ENCODE measurements at places on chromosomes 4 and X.

DNA sequence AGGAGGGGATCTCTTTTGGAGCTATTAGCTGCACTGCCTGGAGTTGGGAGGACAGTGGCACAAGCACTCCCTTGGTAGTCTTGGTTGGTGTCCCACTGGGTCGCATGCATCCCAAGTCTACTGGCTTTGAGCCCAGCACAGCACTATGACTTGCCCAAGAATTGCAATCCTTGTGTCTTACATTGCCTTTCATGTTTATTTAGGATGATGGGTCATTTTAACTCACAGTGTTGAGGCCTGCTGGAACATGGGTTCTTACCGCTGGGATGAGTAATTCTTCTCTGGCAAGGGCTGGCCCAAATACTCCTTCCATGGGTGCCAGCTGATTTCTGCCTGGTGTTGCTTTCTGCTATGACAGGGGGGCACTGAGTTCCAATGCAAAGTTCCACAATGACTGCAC, 185.5 kb downstream of the TEX13C start:
- DNase-seq: no peak

GRCh38 chrX:14032406-14032805, 2.7 kb upstream of the GEMIN8 start:
- peak; percentile 48 for DNase-seq

DNA sequence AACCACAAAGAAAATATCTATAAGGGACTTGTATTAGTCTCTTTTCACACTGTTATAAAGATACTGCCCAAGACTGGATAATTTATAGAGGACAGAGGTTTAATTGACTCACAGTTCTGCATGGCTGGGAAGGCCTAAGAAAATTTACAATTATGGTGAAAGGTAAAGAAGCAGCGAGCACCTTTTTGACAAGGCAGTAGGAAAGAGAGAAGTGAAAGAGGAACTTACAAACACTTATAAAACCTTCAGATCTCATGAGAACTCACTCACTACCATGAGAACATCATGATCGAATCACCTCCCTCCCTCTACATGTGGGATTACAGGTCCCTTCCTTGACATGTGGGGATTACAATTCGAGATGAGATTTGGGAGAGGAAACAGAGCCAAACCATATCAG, 856.0 kb downstream of the TRAM1L1 start:
- no peak for DNase-seq

GRCh38 chr4:122673252-122673651, 52.4 kb upstream of the IL21 start:
- no peak for DNase-seq

DNA sequence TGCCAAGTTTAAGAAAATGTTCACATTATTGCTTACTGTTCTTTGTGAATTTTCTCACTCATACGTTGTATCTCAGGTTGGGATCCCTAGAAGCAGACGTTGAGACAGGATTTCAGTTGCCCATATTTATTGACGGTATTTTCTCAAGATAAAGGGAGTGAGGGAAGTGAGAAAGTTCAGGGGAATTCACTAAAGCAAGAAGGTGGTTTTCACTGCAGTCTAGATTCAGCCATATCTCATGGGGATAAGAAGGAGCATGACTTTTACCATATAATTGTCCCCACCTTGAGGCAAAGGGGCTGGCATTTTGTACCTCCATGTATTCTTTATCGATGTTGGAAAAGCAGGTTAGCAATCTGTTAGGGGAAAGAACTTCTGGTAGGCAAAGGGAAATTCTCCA, 543.0 kb downstream of the CCSER1 start:
- no peak for DNase-seq

GRCh38 chr4:112847781-112848180, 201.7 kb upstream of the ANK2 start:
- no peak for DNase-seq

GRCh38 chr4:130238121-130238520, 1142.2 kb downstream of the C4orf33 start:
- DNase-seq: no peak

GRCh38 chrX:18548996-18549395, 122.9 kb downstream of the RS1 start:
- no peak for DNase-seq

- DNase-seq: no peak
These were observed 164.0 kb downstream of the SH3KBP1 start for GRCh38 chrX:19723427-19723826.

- no peak for DNase-seq
These were observed 306.1 kb upstream of the EMCN start for GRCh38 chr4:100823993-100824323.

DNA sequence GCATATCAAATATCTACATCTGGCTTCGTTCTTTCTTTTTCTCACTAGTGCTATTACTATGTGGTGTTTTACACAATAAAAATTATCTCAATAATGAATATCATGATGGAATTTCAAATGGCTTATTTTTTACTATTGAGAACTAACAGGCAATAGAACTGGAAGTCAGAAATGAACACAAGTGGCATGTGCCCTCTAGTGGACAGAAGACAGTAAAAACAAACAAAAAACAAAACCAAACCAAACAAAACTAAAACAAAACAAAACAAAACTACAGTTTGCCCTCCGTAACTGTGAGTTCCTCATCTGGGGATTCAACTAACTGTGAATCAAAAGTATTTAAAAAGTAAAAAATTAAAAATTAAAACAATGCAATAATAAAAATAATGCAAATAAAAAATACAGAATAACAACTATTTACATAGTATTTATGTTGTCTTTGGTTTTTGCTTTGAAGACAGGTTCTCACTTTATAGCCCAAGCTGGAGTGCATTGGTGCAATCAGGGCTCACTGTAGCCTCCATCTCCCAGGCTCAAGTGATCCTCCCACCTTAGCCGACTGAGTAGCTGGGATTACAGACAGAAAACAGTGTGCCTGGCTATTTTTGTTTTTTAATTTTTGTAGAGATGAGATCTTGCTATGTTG, 195.6 kb upstream of the TACR3 start:
- no peak for DNase-seq

- DNase-seq: no peak
These were observed 23.3 kb upstream of the CBLL2 start for GRCh38 chrX:22249371-22249770.

DNA sequence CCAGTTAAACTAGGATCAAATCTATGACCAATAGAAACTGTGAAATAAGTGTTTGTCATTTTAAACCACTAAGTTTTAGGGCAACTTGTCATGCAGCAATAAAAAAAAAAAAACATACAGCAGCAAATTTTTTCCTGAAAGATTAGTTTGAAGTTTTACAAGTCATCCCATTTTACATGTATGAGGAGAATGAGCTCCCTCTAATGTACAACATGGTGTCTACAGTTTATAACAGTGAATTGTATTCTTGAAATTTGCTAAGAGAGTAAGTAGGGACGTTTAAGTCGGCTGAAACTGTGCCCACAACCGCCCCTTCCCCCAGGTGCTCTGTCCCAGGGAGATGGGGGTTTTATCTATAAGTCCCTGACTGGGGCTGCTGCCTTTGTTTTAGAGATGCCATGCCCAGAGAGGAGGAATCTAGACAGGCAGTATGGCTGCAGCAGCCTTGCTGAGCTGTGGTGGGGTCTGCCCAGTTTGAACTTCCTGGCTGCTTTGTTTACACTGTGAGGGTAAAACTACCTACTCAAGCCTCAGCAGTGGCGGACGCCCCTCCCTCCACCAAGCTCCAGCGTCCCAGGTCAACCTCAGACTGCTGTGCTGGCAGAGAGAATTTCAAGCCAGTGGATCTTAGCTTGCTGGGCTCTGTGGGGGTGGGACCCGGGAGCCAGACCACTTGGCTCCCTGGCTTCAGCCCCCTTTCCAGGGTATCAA, 499.3 kb upstream of the CT83 start:
- no peak for DNase-seq

- no peak for DNase-seq
These were observed 6.4 kb downstream of the CXCL3 start for GRCh38 chr4:74032064-74032463.

GRCh38 chrX:115624916-115625315, 63.9 kb downstream of the PLS3 start:
- DNase-seq: no peak

DNA sequence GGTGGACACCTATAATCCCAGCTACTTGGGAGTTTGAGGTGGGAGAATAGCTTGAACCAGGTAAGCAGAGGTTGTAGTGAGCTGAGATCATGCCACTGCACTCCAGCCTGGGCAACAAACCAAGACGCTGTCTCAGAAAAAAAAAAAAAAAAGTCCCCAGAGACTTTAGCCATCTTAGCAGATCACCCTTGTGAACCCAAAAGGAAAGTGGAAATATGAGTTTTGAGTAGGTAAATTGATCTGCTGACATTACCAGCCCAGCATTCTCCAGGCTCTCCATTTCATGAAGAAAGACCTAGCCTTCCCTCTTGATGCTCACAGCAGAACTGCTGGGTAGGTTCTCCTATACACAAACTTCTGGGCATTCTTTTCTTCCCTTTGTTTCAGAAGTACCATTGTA, 24.5 kb upstream of the HNRNPD start:
- no peak for DNase-seq

GRCh38 chrX:470686-471085, 84.0 kb upstream of the PPP2R3B start:
- DNase-seq: no peak

DNA sequence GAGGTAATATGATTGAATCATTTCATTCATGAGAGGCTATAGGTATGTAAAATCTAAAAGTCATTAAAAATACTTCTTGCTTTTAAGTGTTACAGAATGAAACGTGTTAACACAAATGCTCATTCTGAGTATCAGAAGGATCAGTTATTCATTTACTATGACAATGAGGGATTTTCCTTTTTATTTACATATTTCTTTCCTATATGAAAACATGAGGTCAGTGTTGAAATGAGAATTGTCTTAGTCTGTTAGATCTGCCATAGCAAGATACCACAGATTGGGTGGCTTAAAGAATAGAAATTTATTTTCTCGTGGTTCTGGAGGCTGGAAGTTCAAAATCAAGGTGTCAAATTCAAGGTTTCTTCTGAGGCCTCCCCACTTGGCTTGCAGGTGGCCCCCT, 181.2 kb downstream of the ARHGAP10 start:
- DNase-seq: no peak

- no peak for DNase-seq
These were observed 40.3 kb downstream of the KLHL5 start for GRCh38 chr4:39102297-39102696.

DNA sequence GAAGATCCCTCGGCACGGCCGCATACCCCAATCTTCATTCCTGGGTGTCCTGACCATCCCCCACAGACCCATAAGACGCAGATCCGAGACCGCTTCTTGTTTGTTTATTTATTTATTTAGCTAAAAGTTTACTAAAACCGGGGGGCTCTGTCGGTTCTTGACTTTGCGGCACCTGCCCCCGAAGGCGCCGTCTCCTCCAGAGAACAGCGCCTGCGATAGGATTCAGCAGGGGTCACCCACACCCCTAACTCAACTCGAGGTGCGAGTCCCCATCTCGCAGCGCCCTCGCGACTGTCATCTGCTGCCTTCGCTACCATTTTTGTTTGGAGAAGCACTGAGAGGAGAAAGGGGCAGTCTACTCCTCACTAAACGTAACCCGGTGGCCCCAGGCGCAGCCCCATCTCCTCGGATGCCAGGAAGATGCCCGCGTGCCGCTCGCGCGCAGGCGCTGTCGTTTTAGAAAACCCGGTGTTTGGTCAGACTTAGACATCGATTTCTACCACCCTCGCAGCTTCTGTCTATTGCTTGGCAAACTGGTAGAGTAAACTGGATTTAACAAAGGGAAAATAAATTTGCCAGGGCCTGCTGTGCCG, 18.9 kb upstream of the GPR101 start:
- peak; percentile 24 for DNase-seq

GRCh38 chr4:1290165-1290977, 680 bp downstream of the MAEA start:
- DNase-seq: peak; percentile 23

DNA sequence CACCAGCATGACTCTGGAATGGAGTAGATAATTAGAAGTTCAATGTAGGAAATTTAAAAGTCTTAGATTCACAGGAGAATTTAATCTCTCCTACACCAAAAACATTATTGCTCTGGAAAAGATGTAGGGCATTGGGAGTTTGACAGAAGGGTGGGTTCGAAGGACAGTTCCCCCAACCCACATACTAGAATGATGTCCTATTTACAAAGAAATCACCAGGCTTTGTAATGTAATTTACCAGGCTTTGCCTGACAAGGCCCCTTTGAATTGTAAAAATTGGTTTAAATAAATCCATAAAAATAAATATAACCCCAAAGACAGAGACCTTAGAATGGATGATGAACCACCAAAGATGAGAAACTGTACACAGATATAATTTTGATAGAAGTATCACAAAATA, 399.2 kb upstream of the GRID2 start:
- no peak for DNase-seq

DNA sequence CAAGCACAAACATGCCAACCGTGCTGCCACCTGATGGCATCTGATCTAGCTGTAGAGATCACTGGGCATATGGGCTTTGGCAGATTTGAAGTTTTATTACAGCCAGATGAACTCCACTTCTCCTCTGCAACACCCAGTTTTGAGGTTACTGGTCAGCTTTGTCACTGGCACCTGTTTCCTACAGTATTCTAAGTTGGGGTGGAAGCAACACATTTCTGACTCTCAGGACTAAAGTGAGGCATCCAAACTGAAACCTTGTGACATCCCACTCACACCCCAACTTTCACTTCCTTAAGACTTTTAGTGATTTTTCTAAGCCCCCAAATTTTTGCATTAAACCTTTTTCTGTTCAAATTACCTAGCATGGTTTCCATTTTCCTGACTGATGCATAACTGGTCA, 115.1 kb upstream of the PCDH18 start:
- DNase-seq: no peak

- DNase-seq: no peak
These were observed 594.2 kb downstream of the STPG2 start for GRCh38 chr4:97548943-97549583.

GRCh38 chr4:2835978-2836377, 7.7 kb upstream of the ADD1 start:
- DNase-seq: no peak

GRCh38 chr4:81756973-81757372, 285.3 kb upstream of the RASGEF1B start:
- no peak for DNase-seq

DNA sequence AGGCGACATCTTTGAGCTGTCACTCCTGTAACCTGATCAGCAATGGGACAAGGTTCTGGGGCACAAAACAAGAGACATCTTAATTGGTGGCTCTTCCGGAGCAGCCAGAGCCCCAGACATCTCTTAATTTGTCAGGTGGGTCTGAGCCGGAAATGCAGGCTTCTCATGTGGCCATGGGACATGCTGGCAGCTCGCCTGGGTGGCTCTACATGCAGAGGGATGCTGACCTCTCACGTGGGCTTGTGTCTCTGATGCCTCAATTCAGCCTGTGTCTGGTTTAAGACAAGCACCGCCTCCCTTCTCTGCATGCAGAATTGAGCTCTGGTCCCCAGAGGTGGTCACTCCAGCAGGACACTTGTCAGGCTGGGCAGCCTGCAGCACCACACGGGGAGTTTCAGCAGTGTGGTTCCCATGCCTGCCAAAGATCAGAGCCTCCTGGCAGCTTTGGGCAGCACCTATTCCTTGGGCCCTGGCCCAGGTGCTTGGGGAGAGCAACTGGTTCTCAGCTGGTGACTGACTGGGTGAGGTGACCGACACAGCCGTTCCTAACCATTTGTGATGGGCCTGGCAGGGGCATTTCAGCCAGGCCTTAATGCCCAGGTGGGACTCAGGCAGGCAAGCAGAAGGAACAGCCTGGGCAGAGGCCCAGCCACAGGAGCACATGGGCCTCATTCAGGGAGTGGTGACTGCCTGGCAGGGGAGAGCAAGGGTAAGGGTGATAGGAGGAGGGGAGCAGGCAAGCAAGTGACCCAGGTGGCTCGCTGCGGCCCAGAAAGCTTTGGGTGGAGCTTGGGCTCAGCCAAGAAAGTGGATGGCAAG, 53.4 kb downstream of the HMX1 start:
- no peak for DNase-seq

- no peak for DNase-seq
These were observed 534.9 kb upstream of the FMR1 start for GRCh38 chrX:147376601-147377422.
